ENCODE measurements at places on chromosomes 6 and 20.

- DNase-seq: no peak
Measured at GRCh38 chr6:98929498-98930060, 18.2 kb downstream of the FBXL4 start.

DNA sequence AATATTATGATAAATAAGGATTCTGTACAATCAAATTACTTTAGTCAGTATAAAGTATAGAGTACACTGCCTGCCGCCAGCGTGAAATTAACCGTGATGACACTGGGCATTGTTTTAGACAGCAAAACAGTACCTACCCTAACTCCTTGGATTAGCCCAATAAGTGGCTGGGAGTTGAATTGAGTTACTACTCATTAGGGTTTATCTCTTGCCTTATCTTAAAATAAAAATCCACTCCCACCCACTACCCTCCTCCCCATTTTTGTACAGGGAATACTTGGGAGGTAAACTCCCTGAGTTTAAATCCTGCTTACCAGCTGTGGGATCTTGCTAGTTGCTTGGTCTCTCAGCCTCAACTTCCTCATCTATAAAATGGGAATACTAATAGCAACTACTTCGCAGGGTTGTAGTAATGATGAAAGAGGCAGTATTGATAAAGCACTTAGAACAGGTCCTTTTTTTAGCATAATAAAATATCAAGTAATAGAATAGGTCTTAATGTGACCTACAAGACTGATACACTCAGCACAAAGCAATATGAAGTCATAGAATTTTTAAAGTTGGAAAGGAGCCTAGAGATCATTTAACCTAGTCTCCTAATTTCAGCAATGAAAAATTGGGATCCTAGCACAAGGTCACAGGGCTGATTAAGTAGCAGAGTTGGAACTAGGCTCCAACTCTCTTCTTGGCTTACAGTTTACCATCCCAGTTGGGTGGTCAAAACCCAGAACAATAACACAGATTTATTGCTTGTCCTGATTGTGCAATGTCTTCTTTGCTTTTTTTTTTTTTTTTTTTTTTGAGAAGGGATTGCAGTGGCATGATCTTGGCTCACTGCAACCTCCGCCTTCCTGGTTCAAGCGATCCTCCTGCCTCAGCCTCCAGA is 23.8 kb downstream of the PHACTR2 start:
- no peak for DNase-seq

GRCh38 chr20:34318609-34319443 is 15.7 kb upstream of the AHCY start:
- no peak for DNase-seq

DNA sequence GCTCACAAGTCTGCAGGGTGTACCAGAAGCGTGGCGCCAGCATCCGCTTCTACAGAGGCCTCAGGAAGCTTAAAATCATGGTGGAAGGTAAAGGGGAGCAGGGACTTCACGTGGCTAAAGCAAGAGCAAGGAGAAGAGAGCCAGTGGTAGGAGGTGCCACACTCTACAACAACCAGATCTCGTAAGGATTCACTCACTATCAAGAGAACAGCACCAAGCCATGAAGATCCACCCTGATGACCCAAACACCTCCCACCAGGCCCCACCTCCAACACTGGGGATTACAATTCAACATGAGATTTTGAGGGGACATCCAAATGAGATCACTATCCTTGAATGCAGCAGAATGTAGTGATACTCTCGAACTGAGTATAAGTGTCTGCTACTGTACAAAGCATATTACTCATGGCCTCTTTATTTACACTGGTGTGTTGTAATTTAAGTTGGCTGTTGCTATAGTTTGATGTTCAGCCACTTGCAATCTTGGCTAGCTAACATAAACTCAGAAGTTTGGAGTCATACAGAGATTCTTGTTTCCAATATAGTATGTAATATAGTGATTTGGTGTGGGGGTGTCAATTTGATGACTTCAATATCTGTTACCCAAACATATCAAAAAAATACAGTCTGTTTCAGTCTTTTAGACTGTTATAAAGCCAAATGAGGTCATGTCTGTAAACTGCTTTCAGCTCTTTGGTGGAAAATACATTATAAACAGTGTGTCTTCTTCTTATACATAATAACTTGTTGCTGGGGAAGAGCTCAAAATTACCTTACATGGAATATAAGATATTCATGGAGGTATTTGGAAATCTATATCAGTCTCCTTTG is 39.4 kb upstream of the MYLIP start:
- no peak for DNase-seq

GRCh38 chr6:46098678-46099077 is 31.1 kb upstream of the ENPP4 start:
- DNase-seq: peak; percentile 97

DNA sequence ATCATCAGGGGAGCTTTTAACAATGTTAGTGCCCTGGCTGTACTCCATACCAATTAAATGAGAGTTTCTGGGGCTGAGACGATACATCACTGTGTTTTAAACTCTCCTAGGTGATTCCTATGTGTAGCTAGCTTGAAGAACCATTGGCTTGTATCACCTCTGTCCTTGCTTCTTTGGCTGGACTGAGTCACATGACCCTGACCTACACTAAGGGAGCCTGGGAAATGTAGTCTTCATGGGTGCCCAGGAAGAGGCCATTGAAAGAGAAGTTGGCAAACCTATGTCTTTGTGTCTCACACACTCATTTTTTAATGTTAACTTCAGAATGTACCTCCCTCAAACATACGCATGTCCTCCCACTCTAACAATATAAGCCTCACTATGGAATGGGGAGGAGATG is 506.6 kb downstream of the DHX35 start:
- no peak for DNase-seq

GRCh38 chr6:33749401-33749800 is 2.7 kb upstream of the IP6K3 start:
- no peak for DNase-seq

GRCh38 chr6:165890404-165890735 is 227.3 kb upstream of the PDE10A start:
- no peak for DNase-seq

GRCh38 chr6:41658636-41659035 is 20.4 kb downstream of the MDFI start:
- DNase-seq: no peak

DNA sequence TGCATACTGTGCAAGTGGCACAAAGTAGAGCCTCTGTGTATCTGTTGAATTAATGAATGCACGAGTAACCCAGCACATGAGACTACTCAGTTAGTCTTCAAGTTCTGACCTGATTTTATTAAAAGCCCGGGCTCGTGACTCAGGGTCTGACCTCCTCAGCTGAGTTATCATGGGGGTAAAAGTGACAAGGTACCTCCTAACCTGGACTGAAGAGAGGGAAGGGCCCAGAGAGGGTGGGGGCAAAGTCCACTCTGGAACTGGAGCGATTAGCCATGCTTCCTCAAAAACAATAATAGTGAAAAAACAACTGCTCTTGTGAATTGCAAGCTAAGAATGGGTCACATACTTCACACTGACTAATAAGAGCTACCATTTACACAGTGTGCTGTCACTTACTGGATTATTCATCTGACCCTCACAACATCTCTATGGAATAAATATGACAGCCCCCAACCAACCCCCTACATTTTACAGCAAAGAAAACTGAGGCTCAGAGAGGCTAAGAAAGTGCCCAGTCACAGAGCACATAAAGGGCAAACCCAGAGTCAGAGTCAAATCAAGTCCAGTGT is 26.7 kb downstream of the TRERF1 start:
- DNase-seq: no peak

GRCh38 chr20:54122681-54123586 is 50.9 kb downstream of the CYP24A1 start:
- no peak for DNase-seq

All from NCI-H526 treated with DMSO at 0.1 percent for 48 hours (cell line).